B cell (primary cell): ENCODE measurements at places on chromosomes 16 and 17. TPM values are rescaled to one million over a fixed set of nuclear protein-coding genes. Genes with fewer than 3 reads are reported as not detected.

DNA sequence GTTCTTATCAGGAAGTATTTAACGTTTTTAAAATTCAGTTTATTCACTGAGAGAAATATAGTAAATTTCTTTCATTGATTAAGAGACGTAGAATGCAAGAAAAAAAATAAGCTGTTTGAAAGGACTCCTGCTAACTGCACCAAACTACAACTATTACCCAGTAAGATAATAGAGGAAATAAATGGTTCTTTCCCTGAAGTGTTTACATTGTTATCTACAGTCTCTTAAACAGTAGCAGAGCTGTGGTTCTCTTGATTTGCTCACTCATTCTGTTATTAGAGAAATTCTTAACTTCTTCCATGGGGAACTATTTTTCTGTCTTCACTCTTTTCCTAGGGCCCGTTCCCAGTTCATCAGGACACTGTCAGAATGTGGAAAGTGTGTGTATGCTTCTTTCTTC lies 973.0 kb downstream of the KCNJ2 start:
- H3K36me3 ChIP-seq = no peaks in the 10 kb centered on the region
- H3K4me3 ChIP-seq = no peak overlapping the region
- H3K27me3 ChIP-seq = no peaks in the 10 kb centered on the region
- H3K4me1 ChIP-seq = no peaks in the 10 kb centered on the region
- no peak for DNase-seq
- no peak overlapping the region for H3K27ac ChIP-seq

Gene NLRC3
- total RNA-seq = 35.7 and 39.6 TPM in 2 replicates

GRCh38 chr17:59746849-59747445 lies 39.5 kb downstream of the VMP1 start:
- peak; percentile 45 for DNase-seq
- H3K4me1 ChIP-seq = no peaks in the 10 kb centered on the region
- peaks cover 3% of the 10 kb centered on the region for H3K36me3 ChIP-seq
- H3K4me3 ChIP-seq = no peak overlapping the region
- no peak overlapping the region for H3K27ac ChIP-seq
- no peaks in the 10 kb centered on the region for H3K27me3 ChIP-seq

DNA sequence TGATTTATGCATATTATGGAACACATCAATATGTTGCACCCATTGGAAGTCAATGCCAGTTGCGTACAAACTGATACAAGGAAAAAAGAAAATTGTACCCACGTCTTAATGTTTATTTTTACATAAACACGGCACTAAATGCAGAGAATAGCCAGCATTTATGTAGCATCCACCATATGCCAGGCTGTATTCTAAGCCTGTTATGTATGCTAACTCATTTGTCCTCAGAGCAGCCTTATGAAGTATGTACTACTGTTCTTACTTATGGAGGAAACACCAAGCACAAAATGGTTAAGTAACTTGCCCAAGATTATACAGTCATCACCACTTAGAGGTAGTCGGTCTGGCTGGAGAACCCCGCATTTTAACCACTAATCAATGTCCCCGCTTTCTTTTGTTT lies 837.9 kb upstream of the RBFOX1 start:
- H3K4me3 ChIP-seq = no peak overlapping the region
- DNase-seq = no peak
- H3K27me3 ChIP-seq = no peaks in the 10 kb centered on the region
- H3K36me3 ChIP-seq = no peaks in the 10 kb centered on the region

GRCh38 chr17:8838551-8839095 lies 28.9 kb downstream of the PIK3R6 start:
- H3K4me1 ChIP-seq = peaks cover 8% of the 10 kb centered on the region
- no peak for DNase-seq
- H3K4me3 ChIP-seq = no peak overlapping the region
- H3K36me3 ChIP-seq = no peaks in the 10 kb centered on the region
- H3K27me3 ChIP-seq = no peaks in the 10 kb centered on the region

Gene TRPV3
- total RNA-seq = 17.9 and 18.2 TPM in 2 replicates

DNA sequence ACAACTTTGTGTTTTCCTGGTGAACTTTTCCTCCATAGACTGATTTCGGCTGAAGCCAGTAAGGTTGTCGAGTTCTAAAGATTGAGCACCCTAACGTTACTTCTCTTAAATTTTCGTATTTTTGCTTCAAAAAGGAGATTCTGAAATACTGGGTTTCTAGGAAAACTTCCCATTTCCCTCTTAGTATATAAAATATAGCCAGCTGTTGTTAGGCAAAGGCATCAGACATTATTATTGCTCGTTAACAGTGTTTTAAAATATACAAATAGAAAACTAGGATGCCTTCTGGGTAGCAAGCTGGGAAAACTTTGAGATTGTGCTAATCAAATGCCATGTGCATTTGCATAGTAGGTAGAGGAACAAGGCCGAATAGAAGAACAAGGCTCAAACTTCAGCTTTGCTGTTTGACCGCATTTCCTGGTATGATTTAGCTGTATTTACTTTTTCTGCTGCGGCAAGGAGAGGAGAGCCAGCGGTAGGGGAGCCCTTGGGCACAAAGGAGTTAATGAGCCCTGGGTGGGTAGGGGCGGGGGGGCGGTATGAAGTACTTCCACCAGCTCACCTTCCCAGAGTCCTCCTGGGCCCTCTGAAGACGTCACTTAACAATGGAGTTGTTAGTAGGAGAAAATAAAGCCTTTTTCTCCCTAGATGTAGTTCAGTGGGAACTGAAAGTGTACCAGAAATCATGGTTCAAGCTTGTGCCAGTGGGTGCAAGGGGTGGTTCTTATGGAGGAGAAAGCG lies 151.9 kb downstream of the MSI2 start:
- peaks cover 22% of the 10 kb centered on the region for H3K4me1 ChIP-seq
- H3K4me3 ChIP-seq = peak overlapping the region; percentile 21
- peaks cover 10% of the 10 kb centered on the region for H3K36me3 ChIP-seq
- H3K27me3 ChIP-seq = no peaks in the 10 kb centered on the region
- H3K27ac ChIP-seq = peak overlapping the region; percentile 40

Gene MAP2K6
- 7.7 TPM in 2 replicates for total RNA-seq

Gene CLEC18C
- total RNA-seq = 1.2 and 1.9 TPM in 2 replicates

Gene ITGA2B
- total RNA-seq = 0.20 and 0.78 TPM in 2 replicates

- H3K4me1 ChIP-seq = peaks cover 10% of the 10 kb centered on the region
- H3K4me3 ChIP-seq = no peak overlapping the region
- no peak overlapping the region for H3K27ac ChIP-seq
- DNase-seq = no peak
- no peaks in the 10 kb centered on the region for H3K27me3 ChIP-seq
Observed at GRCh38 chr17:57518587-57519581, 226.2 kb downstream of the CCDC182 start.

- no peak overlapping the region for H3K4me3 ChIP-seq
- H3K27ac ChIP-seq = no peak overlapping the region
- H3K4me1 ChIP-seq = peaks cover 17% of the 10 kb centered on the region
- H3K36me3 ChIP-seq = no peaks in the 10 kb centered on the region
Observed at GRCh38 chr16:19559242-19559910, 3.9 kb downstream of the VPS35L start.

GRCh38 chr16:87465306-87465705 lies 27.5 kb downstream of the ZCCHC14 start:
- H3K27me3 ChIP-seq = peaks cover 10% of the 10 kb centered on the region
- no peaks in the 10 kb centered on the region for H3K36me3 ChIP-seq
- no peak overlapping the region for H3K4me3 ChIP-seq
- no peak for DNase-seq
- H3K4me1 ChIP-seq = peaks cover 16% of the 10 kb centered on the region

- H3K27me3 ChIP-seq = no peaks in the 10 kb centered on the region
- peaks cover 12% of the 10 kb centered on the region for H3K4me1 ChIP-seq
- no peak overlapping the region for H3K27ac ChIP-seq
- no peak overlapping the region for H3K4me3 ChIP-seq
Observed at GRCh38 chr17:43217614-43218087, 6.0 kb downstream of the TMEM106A start.

Gene ACSM2B
- total RNA-seq = not detected in 2 replicates

- peaks cover 44% of the 10 kb centered on the region for H3K4me1 ChIP-seq
- DNase-seq = no peak
- no peak overlapping the region for H3K27ac ChIP-seq
- no peaks in the 10 kb centered on the region for H3K27me3 ChIP-seq
- peaks cover 14% of the 10 kb centered on the region for H3K36me3 ChIP-seq
Observed at GRCh38 chr17:5286846-5287245, 4.8 kb downstream of the RABEP1 start.

- H3K36me3 ChIP-seq = peaks cover 16% of the 10 kb centered on the region
- H3K27me3 ChIP-seq = no peaks in the 10 kb centered on the region
- H3K27ac ChIP-seq = peak overlapping the region; percentile 64
- H3K4me1 ChIP-seq = peaks cover 9% of the 10 kb centered on the region
- no peak overlapping the region for H3K4me3 ChIP-seq
- peak; percentile 20 for DNase-seq
Observed at GRCh38 chr16:30394592-30395154, 547 bp upstream of the ZNF48 start.

GRCh38 chr17:75895370-75896155 lies 1.2 kb downstream of the TRIM65 start:
- peaks cover 19% of the 10 kb centered on the region for H3K4me1 ChIP-seq
- H3K4me3 ChIP-seq = no peak overlapping the region

DNA sequence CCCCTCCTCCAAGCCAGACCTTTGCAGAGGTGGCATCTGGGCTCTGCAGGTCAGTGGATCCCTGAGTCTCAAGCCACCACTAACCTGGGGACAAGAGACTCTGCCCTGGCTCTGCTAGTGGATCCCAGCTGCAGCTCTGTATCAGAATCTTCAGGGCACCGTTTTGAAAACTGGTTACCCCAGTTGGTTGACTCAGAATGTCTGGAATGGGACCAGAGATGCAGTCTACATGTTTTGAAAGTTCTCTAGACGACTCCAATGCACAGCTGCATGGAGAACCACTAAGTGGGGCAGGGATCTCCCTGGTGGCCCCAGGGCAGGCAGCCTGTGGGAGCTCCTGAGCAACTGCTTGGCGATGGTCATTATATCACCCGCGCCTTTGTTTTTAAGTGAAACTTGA lies 34.1 kb upstream of the ADORA2B start:
- H3K27me3 ChIP-seq = no peaks in the 10 kb centered on the region
- no peaks in the 10 kb centered on the region for H3K36me3 ChIP-seq
- H3K27ac ChIP-seq = no peak overlapping the region
- no peak for DNase-seq
- H3K4me3 ChIP-seq = no peak overlapping the region

DNA sequence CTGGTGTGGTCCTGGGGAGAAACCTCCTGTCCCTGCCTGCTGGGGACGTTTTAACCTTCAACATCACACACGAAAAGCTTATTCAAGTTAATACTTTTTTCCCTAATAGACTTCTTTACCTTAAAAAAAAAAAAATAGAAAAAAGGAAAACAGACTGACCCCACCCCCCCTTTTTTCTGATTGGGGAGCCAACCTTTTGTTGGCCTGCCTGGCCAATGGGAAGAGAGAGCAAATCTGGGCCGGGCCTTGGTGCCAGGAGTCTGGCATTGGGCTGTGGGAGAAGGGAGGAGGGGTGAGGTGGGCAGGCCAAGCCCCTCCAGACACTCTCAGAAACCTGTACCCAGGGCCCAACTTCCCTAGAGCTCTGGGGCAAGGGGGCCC lies 3.0 kb downstream of the CBX8 start:
- H3K36me3 ChIP-seq = no peaks in the 10 kb centered on the region
- no peak overlapping the region for H3K4me3 ChIP-seq
- peaks cover 50% of the 10 kb centered on the region for H3K4me1 ChIP-seq
- no peak for DNase-seq
- H3K27me3 ChIP-seq = no peaks in the 10 kb centered on the region
- no peak overlapping the region for H3K27ac ChIP-seq

DNA sequence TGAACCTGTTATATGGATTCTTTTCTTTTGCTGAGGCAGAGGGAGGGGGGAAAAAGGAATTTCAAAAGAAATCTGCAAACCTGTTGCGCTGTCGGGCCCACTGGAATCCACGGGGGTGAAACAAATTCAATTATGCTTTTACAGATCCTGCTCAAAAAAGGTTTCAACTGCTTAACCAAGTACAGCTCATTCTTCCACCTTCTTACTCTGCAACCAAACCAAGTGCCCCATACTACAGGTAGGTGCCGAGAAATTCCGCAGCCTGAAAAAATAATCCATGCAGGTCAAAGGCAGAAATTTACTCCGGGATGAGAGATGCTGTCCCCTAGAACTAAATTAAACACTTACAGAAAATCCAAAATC lies 416 bp downstream of the RNF43 start:
- no peak overlapping the region for H3K4me3 ChIP-seq
- peak overlapping the region; percentile 61 for H3K27ac ChIP-seq
- no peaks in the 10 kb centered on the region for H3K27me3 ChIP-seq
- peaks cover 16% of the 10 kb centered on the region for H3K4me1 ChIP-seq
- H3K36me3 ChIP-seq = no peaks in the 10 kb centered on the region
- no peak for DNase-seq

DNA sequence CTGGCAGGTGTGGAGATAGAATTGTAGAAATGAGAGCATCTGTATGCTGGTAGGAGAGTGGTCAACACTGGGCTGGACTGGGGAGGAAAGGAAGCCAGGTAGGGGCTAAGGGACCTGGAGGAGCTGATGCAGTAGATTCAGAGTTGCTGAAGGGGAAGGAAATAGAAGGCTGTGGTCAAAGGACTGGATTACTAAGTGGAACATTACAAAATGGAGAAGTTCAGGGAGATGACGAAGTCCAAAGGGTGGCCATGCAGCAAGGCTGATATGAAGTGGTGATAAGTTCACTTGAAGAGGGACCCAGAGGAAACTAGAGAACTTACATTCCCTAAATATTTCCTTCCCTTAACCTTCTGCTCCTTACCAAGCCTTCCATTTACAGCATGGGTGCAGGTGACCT lies 8.6 kb upstream of the CCL2 start:
- H3K36me3 ChIP-seq = no peaks in the 10 kb centered on the region
- peaks cover 38% of the 10 kb centered on the region for H3K4me1 ChIP-seq
- no peak overlapping the region for H3K4me3 ChIP-seq
- peak; percentile 18 for DNase-seq

- no peaks in the 10 kb centered on the region for H3K4me1 ChIP-seq
- no peaks in the 10 kb centered on the region for H3K27me3 ChIP-seq
- H3K36me3 ChIP-seq = no peaks in the 10 kb centered on the region
- H3K27ac ChIP-seq = no peak overlapping the region
- no peak overlapping the region for H3K4me3 ChIP-seq
Observed at GRCh38 chr17:80386341-80386740, 28.6 kb upstream of the ENDOV start.

Gene ZC3H18
- 74.2 and 84.1 TPM in 2 replicates for total RNA-seq

Gene CCDC47
- 36.2 and 39.7 TPM in 2 replicates for total RNA-seq

Gene EFCAB13
- 86.5 and 88.4 TPM in 2 replicates for total RNA-seq

DNA sequence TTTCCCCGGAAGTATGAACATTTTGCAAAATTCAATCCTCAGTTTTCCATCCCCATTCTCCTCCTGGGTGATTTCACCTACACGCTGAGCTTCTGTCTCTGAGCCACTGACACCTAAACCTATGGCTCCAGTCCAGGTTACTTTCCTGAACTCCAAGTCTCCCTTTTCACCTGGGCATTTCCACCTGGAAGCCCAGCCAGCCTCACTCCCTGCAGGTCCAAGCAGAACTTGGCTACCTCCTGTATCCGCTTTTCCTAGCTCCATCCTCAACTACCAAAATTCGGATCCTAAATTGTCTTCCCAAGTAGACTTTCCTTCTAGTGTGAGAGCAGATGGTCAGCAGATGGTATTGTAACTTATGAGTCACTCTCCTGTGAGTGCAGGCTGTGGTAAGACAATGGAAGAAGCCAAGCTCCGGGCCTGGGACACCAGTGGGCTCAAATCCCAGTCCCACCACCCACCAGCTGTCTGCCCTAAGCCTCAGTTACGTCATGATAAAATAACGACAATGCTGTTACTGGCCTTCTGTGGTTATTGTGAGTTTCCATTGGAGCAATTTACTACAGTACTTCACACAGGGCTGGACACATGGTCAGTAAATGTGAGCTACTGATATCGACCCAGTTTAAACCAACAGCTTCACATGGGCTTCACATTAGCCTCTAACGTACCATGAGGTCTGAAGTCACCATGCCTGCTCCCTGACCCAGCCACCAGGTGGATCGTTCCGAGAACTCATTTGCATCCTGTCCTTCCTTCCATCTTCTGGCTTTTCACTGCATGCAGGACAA lies 33.3 kb downstream of the PECAM1 start:
- peaks cover 22% of the 10 kb centered on the region for H3K36me3 ChIP-seq
- H3K27ac ChIP-seq = no peak overlapping the region
- no peaks in the 10 kb centered on the region for H3K4me1 ChIP-seq
- no peak overlapping the region for H3K4me3 ChIP-seq
- DNase-seq = no peak

Gene TSNAXIP1
- total RNA-seq = 1.1 and 1.2 TPM in 2 replicates

Gene CNTNAP1
- 4.7 and 6.7 TPM in 2 replicates for total RNA-seq
